ENCODE measurements at places on chromosomes 3 and 15.

- no peak for DNase-seq
Observed at GRCh38 chr3:52792413-52792812, 2.2 kb upstream of the ITIH3 start.

- DNase-seq: no peak
Observed at GRCh38 chr3:18250991-18251390, 174.1 kb downstream of the SATB1 start.

- DNase-seq: peak; percentile 6
Observed at GRCh38 chr3:39260957-39261356, 18.9 kb downstream of the CX3CR1 start.

GRCh38 chr3:56113908-56114307 lies 354.4 kb downstream of the ERC2 start:
- no peak for DNase-seq
